NCI-H526 treated with DMSO at 0.1 percent for 48 hours (cell line): ENCODE measurements at places on chromosomes 5 and 9.
A peak's percentile ranks its signal among the peaks of the same experiment; 100 is the strongest.

GRCh38 chr9:25353783-25354182 lies 324.5 kb downstream of the TUSC1 start:
- no peak for DNase-seq

GRCh38 chr9:129884220-129885017 lies 49.2 kb downstream of the USP20 start:
- DNase-seq, result peak; percentile 67

- DNase-seq, result no peak
These were observed 58.4 kb upstream of the SH3GL2 start for GRCh38 chr9:17520268-17521064.

- DNase-seq, result no peak
These were observed 25.3 kb downstream of the GLRA1 start for GRCh38 chr5:151899399-151899798.

DNA sequence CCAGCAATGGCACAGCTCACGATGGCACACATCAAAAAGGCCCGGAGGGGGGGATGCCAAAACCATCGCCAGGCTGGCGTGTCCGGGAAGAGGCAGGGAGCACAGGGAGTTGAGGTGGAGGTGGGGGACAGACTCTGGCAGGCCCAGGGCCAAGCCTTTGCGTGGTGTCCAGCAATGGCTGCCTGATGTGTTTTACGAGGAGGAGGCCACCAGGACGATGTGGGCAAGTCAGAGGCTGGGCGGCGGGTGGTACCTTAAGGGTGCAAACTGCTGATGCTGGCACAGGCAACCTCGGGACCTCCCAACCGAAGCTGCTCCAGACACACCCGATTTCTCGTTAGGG lies 4.7 kb downstream of the VAV2 start:
- DNase-seq, result no peak

DNA sequence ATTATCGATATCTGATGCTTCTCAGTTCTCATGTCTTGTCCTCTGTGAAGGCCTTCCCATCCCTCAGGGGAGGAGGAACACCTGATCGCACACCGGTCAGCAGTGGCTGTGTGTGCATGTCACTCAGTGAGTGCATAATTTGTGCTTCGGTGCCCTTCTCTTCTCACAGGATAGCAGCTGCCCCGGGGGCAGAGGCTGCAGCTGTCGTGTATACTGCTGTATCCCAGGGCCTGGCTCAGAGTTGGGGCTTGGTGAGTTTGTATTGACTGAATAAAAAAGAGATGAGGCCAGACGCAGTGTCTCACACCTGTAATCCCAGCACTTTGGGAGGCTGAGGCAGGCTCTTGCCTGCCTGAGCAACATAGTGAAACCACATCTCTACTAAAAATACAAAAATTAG lies 49.7 kb upstream of the NCS1 start:
- no peak for DNase-seq

GRCh38 chr5:168740811-168741213 lies 161.6 kb upstream of the PANK3 start:
- no peak for DNase-seq

DNA sequence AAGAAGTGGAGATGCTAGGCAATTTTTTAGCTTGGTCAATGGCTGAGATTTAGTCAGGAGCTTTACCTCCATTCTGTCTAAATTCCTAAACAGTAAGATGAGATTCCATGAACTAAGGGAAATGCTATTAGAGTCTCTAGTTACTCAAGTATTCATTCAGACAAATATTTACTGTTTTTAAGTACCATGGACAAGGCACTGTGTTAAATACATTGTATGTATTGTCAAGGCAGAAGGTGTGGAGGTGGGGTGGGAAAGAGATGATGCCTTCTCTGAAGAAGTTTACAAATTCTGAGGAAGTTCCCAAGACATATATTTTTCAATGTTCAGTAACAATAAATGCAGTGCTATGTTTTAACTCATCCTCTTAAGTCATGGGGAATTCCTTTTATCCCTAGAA lies 459.9 kb upstream of the NMUR2 start:
- DNase-seq, result no peak

GRCh38 chr5:1799110-1799601 lies 481 bp downstream of the MRPL36 start:
- no peak for DNase-seq

GRCh38 chr9:69034071-69034470 lies 1.5 kb upstream of the FXN start:
- no peak for DNase-seq

GRCh38 chr5:127863161-127863560 lies 160.0 kb downstream of the CCDC192 start:
- no peak for DNase-seq

DNA sequence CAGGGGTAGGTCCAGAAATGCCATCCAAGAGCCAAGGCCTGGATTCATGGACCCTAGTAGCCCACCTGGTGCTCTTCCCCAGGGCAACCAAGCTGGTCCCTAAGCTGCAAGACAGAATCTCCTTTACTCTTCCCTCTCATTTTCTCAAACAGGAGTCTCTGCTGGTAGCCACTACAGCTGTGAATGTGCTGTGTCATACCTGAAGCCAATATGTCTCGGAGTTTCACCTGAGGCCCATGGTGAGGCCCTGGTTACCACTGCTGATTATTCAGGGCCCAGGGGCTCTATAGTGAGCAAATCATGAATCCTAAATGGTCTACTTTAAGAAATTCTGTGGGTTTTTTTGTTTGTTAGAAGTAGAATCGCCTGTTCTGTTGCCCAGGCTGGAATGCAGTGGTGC lies 15.9 kb downstream of the CDK7 start:
- DNase-seq, result no peak
